T-helper 22 cell (primary cell): ENCODE measurements at places on chromosomes 1 and 21.

- no peak for DNase-seq
Observed at GRCh38 chr1:151891512-151891911, 17.8 kb downstream of the THEM4 start.

DNA sequence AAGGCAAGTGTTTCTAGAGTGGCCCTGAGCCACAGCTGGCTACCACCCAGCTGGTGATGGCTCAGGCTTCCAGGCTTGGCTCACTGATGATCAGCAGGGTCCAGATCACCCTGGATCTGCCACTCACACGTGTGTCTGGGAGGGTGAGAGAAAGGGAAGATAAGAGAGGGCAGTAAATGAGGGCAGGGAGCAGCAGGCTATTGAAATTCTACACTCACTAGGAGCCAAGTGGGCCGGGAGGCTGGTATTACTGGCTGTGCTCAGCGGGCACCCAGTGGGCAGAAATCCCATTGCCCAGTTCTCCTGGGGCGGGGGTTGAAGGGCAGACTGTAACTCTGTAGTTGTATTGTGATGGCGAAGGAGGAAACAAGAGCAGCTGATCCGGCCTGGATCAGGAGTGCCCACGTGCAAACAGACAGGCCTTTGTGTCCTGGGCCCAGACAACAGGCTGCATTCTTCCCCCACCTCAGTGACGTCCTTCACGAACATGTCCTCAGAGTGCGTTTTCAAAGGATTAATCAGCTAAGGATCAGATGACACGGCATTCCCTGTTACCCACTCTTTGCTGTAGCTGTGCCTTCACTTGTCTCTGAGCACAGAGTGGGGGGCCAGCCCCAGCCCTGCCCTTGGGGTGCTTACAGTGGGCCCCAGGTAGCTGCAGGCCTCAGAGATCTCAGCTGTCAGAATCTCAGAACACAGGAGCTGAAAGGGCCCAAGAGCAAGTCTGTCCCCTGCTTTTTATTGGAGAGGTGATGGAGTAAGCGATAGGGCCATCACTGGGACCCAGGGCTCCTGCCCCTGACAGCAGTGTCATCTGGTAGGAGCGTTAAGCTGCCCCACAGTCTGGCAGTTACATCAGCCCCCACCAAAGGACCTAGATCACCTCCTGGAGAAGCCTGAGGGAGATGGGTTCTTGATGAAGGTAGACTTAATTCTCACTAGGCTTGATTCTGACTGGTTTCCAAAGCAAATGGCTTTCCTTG lies 60.5 kb downstream of the ATP1A1 start:
- DNase-seq: no peak

DNA sequence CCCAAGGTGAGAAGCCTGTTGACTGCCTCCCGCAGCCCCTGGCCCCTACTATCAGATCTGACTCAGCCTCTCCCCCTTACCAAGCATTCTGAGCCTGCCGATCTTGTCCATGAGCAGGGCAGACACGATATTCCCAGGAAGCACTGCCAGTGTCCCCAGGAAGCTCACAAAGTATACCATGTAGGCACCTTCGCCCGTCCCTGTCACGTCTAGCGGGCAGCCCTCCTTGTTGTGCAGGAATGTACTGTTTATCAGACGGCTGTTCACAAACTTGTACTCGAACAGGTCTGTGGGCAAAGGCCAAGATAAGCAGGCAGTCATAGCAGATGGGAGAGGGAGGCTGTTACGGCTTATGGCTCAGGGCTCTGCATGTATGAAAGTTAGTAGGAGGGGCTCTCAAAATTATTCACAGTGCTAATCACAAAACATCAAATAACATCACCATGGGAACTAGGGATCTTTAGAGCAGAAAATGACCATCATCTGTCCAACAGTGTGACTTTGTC lies 7.3 kb downstream of the BOLA1 start:
- no peak for DNase-seq

DNA sequence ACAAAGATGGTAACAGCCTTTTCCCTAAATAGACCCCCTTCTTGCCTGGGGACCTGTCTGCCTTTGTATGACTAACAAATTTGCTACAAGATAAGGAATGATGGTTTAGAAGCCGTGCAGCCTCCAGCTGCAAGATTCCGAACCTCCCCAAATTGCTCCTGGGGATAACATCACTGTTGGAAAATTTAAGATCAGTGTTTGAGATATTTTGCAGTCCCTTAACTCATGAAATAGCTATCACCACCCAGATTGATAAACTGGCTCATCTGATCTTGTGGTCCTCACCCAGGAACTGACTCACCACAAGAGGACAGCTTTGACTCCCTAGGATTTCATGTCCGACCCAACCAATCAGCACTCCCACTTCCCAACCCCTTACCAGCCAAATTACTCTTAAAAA lies 254.7 kb downstream of the USH2A start:
- no peak for DNase-seq

DNA sequence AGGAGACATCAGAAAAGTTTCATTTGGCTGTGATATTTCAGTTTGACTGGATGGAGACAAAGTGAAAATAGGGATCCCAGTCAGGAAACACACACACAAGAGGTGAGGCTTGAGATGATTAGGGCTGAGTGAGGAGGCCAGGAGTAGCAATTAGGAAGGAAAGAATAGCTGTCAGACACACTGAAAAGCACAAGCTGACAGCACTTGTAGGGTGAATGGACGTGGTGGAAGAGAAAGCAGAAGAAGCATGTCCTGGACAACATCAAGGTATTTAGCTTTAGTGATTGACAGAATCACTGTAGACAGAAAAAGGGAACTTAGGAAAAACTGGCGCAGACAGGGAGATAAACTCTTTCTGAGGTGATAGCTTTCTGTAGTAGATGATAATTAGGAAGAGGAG lies 347.7 kb downstream of the TGFB2 start:
- no peak for DNase-seq
